ENCODE measurements at places on chromosomes 2 and 18. TPM values are rescaled to one million over a fixed set of nuclear protein-coding genes. Genes with fewer than 3 reads are reported as not detected.

DNA sequence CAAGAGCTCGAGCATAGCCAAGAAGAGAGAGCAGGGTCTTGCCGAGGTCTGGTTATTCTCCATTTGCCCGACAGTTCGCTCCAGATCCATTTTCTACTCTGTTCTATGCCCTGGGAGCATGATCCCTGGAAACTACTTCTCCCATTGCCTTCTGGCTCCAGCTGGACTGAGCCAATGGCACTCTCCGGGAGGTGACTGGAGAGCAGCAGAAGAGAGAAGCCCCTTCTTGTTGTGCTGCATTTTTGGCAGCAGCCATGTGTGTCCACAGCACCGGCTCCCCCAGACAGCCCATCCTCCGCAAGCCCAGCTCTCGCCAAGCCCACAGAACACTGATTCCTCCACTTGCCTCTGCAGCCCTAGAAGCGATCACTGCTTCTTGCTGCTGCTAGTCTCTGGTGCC is 345.5 kb downstream of the TNS1 start:
- DNase-seq: no peak

GRCh38 chr2:225737556-225737955 is 338.0 kb downstream of the NYAP2 start:
- no peak for DNase-seq

- DNase-seq: no peak
These were observed 89.7 kb upstream of the TTC39C start for GRCh38 chr18:23924813-23925212.

- DNase-seq: no peak
These were observed 41.0 kb upstream of the FOSL2 start for GRCh38 chr2:28351621-28352020.

DNA sequence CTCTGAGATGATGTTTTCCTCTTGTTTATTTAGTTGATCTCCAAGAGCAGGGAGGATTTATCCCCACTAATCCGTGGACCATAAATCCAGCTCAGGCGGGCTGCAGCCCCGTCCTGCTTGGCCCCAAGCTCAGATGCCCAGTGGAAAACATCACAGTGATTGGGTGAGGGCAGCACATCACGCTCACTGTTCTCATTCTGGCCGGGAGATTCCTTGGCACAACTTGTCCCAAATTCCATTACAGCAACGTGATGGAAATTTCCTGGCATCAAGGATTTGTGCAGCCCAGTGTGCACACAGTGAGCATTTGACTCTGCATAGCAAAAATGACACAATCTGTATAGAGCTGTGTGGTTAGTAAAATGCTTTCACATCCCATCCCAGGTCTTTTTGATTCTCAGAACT is 96.8 kb downstream of the VAPA start:
- no peak for DNase-seq

DNA sequence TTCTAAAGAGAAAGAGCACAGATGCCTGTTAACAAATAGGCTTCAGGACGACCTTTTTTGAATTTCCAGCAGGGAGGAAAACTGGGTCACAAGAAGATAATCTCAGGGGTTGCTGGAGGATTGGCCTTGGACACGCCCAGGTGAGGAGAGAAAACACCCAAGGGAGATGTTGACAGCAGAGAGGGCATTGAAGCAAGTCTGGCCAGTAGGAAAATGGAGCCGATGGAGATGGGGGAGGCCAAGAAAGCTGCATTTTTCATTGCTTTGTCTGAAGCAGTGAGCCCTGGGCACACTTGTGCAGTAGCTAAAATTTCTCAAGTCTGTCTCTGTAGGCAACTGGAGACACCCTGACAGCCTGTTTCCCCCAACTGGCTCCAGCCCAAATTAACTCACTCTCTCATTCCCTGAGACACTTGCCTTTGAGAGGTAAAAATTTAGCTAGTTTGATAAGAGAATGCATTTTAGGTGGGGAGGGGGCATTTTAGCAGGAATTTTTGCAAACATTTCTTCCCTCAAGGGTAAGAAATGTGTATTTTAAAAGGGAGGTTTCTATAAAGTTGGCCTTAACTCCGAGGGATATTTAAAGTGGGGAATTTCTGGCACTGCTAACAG is 165.5 kb downstream of the TGIF1 start:
- no peak for DNase-seq

DNA sequence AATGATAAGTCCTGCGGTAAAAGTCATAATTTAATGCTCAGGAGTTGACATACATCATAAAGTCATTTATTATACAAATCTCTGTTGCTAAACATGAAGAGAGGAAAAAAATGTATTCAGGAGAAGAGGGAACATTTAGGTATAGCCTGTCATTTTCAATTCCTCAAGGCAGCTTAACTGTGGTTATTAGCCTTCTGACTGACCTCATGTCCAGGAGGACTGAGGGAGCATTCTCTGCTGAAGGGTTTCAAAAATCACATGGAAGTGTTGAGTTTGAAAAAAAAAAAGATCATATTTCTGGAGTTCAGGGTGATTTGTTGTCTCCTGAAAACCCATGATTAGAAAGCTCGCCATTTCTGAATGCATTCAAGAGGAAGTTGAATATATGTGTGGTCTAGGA is 1371.1 kb upstream of the LRRTM1 start:
- DNase-seq: no peak

DNA sequence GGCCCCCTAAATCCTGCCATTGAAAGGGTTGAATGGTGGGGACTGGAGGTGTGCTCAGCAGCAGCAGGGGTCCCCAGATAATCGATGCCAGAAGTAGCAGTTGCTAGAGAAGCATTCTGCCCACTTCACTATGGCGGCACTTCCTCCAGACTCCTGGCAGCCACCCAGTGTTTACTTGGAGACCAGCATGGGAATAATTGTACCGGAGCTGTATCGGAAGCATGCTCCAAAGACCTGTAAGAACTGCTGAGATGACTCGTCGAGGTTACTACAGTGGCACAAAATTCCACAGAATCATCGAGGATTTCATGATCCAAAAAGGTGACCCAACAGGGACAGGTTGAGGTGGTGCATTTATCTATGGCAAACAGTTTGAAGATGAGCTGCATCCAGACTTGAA is 11.0 kb upstream of the GAREM2 start:
- DNase-seq: no peak

UPP2 gene
- total RNA-seq: not detected

SPOPL gene
- total RNA-seq: 4.5 TPM

DNA sequence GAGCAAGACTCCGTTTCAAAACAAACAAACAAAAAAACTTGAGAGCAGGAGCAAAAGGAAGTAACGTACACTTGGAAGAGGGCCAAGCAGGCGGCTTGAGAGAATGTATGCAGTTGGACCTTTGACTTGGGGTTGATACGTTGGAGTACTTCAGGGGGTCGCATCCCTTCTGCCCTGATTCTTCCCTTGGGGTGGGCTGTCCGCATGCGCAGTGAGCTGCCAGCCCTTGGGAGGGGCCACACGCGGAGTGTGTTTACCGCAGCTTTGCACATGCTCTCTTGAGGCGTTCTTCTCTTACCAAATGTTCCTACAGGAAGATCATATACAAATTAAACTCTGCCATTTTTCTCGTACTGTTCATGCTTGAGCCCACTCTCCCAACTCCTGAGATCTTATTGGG is 38.1 kb upstream of the SOCS6 start:
- no peak for DNase-seq

- peak; percentile 40 for DNase-seq
These were observed 18.6 kb downstream of the THADA start for GRCh38 chr2:43576981-43577892.

ARL4C gene
- total RNA-seq: 0.31 TPM

GRCh38 chr2:180141600-180141999 is 134.5 kb upstream of the CWC22 start:
- DNase-seq: no peak

DNA sequence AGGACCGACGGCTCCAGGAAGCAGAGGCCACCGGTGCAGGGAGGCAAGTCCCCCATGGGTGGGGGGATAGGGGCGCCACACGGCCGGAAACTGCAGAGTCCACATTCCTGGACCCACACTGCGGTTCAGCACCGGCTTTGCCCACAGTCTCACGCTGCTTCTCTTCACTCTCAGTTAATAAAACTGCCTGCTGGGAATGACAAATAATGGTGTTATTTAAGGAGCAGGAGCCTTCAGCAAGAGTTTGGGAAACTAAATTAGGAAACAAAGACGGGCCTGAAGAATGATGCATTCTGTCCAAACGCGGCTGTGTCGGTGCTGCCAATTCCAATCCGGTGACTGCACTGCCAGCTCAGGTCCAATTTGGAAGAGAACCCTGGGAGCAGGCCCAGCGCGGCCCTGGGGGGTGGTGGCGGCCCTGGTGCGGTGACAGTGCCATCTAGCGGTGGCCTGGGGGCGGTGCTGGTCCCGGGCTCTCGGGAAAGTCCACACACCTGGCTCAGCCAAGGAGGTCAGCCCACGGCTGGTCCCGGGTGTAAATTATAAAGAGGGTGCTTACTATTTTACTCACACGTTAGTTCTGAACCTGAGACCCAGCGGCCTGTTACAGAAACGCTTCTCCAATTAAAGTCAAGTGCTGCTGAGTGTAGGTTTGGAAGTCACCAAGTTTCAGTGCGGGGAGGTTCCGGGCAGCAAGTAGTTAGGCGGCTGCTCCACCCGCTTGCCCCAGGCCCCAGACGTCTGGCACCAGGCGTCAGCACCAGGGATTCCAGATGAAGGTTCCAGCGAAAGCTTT is 73.1 kb upstream of the PXDN start:
- DNase-seq: peak; percentile 90

DNA sequence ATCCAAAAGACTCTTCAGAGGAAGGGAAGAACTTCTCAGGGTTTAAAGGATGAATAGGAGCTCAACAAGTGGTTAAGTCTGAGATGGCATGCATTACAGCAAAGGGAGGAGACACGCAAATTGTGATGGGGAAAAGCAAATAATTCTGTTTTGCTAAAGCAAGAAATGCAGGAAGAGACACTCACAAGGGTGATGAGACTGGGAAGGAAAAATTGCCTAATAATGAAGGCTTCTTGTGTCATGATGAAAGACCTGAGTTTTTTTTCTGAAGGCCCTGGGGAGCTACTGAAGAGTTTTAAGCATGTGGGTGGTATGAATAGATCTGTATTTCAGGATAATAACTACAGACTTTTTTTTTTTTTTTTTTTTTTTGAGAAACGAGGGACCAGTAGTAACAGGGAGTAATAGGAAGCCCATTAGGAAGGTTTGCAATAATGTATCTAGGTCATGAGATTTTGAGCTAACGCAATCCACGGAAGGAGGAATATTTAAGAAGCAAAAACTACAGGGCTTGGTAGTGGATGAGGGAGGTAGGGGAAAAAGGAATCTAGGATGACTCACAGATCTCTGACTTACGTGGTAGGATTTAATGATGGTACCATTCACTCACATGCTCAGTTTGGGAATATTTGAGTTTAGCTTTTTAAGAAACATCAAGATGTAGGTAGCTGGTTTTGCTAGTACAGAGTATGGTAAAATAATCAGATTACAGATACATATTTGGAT is 16.0 kb upstream of the SERPINB3 start:
- no peak for DNase-seq

SPDYA gene
- 0.16 TPM for total RNA-seq

DNA sequence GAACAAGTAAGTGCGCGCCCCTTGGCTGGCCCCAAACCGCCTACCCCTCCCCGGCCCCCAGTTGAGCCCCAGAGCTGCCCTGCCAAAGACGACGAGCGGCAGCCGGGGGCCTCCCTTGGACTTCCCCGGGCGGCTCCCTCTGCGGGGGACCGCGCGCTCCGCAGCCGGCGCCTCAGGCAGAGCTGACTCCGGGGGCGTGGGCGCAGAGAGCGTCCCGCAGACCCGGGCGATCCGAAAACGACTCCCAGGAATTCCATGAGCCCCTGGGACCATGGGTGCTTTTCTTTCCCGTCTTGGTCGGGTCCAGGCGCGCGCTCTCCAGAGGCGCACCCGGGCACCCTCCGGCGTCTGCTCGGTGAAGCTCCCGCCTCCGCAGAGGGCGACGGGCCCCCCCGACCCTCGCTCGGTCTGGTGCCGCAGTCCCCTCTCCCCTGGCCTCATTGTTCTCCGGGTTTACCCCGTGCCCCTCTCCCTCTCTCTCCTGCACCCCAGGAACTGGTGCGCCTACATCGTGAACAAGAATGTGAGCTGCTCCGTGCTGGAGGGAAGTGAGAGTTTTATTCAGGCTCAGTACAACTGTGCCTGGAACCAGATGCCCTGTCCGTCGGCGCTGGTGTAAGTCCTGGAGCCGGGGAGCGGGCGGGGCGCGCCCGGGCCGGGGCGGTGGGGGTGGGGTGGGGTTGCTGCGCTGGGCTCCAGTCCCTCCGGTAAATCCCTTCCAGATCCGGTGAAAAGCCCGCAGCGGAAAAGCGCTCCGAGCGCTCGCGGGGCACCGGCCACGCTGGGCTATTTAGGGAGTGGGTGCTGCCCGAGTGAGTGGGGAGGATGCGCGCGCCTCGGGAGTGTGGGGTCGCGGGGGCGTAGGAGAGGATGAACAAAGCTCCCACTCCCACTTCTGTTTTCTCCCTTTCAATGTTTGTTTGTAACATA is 776 bp downstream of the EMILIN2 start:
- DNase-seq: peak; percentile 28

DNA sequence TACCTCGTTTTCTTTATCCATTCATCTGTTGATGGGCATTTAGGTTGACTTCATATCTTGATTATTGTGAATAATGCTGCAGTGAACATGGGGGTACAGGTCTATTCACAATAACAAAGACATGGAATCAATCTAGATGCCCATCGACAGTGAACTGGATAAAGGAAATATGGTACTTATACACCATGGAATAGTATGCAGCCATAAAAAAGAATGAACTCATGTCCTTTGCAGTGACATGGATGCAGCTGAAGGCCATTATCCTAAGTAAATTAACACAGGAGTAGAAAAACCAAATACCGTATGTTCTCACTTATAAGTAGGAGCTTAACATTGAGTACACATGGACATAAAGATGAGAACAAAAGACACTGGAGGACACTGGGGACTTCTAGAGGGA is 111.6 kb downstream of the LAMA3 start:
- no peak for DNase-seq

DNA sequence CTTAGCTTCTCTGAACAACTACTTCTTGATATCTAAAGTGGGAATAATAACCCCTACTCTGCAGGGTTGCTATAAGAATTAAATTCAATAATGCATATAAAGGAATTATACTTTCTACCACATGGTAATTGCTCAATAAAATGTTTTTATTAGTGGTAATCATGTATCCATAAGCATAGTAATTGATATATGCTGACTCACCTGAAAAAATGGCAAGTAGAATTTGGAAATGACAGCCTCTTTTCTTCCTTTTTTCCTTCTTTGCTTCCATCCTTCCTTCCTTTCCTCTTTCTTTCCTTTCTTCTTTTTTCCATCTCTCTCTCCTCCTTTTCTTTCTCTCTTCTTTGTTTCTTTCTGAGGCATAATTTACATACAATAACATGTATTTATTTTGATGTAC is 65.3 kb downstream of the DPP10 start:
- no peak for DNase-seq

DNA sequence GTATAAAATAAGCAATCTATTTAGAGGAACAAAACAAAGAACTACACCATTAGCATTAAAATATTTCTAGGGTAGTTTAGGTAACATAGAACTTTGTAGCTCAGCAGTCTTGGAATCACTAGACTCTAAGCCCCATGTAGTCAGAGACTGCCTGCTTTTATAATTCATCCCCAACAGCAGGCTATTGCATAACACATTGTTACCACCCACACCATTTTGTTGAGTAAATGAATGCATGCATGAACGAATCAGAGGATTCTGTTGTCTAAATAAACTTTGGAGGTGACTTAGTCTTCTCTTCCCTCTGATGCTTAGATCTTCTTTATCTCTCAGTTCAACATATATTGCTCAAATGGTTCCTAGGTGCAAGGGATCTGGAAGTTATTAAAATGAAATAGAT is 167.6 kb upstream of the TNP1 start:
- no peak for DNase-seq
